ENCODE measurements at places on chromosomes 2 and 18.
A peak's percentile ranks its signal among the peaks of the same experiment; 100 is the strongest.

DNA sequence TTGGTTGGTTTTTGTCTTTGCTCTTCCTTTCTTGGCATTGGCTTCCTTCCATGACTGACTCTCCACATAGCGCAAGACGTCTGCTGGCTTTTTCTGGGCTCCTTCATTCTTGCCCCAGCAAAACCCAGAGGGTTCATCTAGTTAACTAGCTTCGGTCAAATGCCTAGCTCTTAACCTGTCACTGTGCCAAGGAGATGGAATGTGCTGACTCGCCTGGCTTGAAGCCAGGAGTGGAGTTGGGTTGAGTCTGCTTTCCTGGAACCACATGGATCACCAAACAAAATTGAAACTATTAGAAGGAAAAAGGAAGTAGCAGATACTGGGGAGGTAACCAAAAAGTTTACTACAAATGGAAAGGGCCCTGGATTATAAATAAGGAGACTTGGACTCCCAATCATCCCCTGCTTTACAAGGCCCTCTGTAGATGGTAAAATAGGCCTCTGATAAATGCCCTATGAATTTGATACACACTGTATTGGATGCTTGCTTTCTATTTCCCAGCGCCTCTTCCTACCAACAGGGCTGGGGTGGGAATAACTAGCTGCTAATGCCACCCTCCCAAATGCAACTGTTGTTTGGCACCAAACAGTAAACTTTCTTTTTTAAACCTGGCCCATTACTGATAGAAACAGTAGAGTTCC is 11.3 kb downstream of the MALT1 start:
- DNase-seq = no peak

GRCh38 chr18:58267493-58267892 is 223.5 kb downstream of the NEDD4L start:
- no peak for DNase-seq

GRCh38 chr18:79944746-79945117 is 6.7 kb downstream of the SLC66A2 start:
- DNase-seq = no peak

- DNase-seq = no peak
These were observed 137.3 kb upstream of the PID1 start for GRCh38 chr2:229408356-229408755.

DNA sequence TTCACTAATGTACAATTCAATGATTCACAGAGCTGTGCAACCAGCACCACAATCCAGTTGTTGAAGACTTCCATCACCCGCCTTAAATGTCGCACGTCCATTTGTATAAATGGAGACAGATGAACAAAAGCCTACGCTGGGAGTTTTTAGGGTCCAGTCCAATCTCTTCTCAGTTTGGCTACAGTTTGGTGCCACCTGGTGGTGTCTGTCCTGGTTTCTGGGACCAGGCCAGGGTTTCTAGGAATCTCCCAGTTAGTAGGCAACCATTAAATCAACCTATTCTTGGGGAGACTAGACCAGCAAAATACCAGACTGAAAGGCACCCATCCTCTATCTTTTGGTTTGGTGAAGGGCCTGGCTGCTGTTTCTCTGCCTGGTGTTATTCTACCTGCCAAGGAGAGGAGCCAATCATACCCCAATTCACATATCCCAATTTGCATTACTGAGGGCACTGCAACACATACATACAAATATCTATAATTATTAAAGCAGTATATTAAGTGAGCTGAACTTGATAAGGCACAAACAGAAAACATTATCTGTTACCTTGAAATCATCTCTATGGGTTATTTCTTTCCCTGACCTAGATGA is 3.2 kb upstream of the DDX1 start:
- DNase-seq = peak; percentile 34

DNA sequence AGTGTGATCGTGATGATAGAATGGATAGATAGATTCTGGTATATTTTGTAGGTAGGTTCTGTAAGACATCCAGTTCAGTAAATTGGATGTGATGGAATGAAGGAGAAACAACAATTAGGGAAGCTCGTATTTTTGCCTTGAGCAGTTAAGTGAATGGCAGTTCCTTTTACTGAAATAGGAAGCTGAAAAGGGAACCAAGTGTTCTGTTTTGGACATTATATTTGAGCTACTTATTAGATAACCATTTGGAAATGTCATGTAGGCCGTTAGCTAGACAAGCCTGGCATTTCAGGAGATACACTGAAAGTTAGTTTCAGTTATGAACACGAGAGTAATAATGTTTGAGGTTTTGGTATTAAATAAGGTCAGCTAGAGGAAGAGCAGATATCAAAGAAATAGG is 41.5 kb downstream of the MARCHF7 start:
- DNase-seq = no peak

- no peak for DNase-seq
These were observed 248.5 kb upstream of the RND3 start for GRCh38 chr2:150735894-150736498.

DNA sequence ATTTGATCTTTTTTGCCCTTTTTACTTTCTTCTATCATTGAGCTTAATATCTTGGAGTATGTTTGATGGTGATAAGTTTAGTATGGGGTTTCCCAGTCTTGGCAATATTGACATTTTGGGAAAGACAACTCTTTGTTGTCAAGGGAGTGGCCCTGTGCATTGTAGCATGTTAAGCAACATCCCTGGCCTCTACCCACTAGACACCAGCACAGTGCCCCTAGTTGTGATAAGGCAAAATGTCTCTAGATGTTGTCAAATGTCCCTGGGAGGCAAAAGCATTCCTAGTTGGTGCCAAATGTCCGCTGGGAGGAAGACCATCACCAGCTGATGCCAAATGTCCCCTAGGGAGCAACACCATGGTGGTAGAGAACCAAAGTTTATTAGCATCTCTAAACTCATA is 28.2 kb downstream of the GULP1 start:
- no peak for DNase-seq

DNA sequence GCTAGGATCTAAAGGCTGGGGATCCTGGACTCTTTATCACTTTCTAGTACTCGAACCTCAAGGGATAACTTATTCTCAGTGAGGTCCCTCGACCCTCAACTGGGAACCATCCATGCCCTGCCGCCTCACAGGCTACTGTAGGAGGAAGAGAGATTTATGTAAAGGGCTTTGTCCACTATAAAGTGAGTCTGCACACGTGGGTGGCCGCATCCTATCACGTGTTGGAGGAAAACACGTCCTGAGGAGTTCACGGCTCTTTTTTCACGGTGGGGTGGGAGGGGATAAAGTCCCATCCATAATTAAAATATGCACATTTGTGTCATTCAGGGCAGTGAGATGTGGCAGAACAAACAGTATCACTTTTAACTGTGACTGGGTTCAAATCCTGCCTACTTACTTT is 176.6 kb downstream of the KLHL29 start:
- DNase-seq = no peak

GRCh38 chr2:103860016-103860415 is 993.9 kb upstream of the POU3F3 start:
- no peak for DNase-seq

GRCh38 chr2:36352701-36353100 is 2.9 kb upstream of the CRIM1 start:
- DNase-seq = no peak

DNA sequence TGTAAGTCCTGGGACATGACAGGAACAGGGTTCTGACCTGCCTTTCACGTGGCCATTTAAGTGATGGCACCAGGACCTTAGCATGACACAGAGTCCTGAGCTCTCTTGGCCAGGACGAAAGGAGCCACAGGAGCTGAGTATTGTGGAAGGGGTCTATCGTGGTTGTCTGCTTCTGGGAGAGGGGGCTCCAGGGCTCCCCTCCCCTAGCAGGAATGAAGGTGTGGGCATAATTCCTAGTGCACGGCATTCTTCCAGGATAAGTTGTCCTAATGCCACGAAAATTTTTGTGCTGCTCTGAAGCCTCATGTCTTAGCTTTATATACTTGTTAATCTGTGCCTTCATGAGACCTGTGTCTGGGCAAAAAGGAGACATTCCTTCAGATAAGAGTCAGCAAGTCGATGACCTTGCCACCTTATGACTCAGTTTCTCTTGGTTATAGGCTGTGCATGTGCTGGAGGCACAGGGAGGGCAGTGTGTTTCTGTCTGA is 17.1 kb downstream of the GATA6 start:
- DNase-seq = no peak

DNA sequence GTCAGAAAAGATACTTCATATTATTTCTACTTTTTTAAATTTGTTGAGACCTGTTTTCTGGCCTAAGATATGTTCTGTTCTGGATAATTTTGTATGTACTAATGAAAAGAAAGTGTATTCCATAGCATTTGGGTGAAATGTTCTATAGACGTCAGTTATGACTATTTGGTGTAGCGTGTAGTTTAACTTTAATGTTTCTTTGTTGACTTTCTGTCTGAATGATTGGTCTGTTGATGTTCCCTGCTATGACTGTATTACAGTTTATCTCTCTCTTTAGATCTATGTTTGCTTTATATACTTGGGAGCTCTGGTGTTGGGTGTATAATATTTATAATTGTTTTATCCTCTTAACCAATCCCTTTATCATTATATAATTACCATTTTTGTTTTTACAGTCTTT is 352.4 kb downstream of the PTPRM start:
- DNase-seq = no peak

DNA sequence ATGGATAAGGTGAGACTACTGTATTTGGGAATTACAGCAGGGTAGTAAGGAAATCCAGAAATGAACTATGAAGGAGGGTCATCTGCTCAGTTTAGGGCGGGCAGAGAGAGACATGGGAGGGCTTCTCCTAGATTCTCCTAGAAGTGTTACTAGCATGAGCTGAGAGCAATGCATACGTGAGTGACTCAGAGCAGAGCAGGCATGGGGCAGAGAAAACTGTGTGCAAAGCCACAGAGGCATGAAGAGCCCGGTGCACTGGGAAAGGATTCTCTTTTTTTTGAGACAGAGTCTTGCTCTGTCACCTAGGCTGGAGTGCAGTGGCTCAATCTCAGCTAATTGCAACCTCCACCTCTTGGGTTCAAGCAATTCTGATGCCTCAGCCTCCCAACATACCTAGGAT is 116.2 kb downstream of the SOCS6 start:
- DNase-seq = no peak

DNA sequence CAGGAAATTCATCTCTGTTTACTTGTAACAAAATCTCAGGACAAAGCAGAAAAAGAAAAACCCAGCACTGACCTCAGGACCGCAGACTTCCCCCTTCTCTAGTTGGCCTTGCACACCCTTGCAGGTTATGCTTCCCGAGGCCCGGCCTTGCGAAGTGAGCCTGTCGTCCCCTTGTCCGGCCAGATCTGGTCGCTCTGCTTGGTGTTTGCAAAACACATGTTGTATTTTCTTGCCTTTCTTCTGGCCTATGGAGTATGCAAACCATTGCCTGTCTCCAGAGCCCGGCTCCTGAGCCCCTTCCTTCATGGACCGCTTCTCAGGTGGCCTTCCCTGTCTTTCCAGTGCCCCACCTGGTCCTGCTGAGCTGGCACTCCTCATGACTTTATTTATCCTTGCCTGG is 4.8 kb downstream of the IMPA2 start:
- DNase-seq = no peak

DNA sequence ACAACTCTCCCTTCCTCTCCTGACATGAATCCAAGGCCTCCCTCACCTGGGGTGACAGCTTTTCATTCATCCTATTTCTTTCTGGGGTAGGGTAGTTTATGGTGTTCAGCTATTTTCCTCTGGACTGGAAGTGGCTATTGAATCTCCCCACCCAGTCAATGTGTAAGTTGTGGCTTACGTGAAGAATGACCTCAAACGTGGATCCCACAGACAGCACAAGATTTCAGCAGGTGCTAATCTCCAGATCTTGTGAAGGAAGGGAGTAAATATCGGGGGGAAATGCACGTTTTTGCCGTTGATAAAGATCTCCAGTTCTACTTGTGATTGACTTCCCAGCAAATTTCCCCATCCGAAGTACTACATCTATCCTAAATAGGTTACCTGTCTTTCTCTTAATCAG is 71.4 kb upstream of the THOC1 start:
- DNase-seq = no peak

- DNase-seq = peak; percentile 53
These were observed 59.8 kb upstream of the LYPD6B start for GRCh38 chr2:148978706-148979105.

GRCh38 chr2:23487735-23488492 is 102.9 kb downstream of the KLHL29 start:
- DNase-seq = no peak

GRCh38 chr2:147463881-147464520 is 380.8 kb upstream of the ACVR2A start:
- DNase-seq = no peak

DNA sequence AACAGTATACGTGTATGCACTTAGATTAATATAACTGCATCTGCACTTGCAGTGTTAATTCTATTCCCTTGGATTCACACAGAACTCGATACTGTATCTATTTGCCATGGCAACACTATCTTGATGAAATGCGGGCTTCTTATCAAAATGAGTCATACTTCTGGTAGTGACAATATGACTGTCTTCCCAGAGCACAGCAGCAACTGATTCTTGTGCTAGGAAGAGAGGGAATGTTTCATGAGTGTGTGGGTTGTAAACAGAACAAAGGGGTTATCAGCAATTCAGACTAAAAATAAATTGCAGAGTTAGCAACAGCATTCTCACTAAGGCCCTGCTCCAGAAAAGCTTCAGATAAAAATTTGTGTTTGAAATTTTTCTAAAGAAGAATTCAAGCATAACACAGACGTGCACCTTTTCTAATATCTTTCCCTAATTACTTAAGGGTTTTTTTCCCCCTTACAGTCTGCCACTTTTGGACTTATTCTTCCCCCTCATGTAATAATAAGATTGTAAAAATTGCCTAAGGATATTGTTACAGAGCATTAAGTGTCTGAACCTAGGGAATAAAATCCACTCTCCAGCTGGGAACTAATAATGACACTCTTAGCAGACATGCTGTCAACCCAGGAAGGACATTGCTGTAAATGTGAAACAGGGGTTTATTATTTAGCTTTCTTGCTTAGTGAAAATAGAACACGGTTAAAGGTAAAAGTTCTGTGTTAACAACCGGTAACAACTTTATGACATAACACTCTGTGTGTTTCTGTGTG is 99.9 kb upstream of the SLC38A11 start:
- DNase-seq = peak; percentile 24

GRCh38 chr2:171952276-171952675 is 30.0 kb downstream of the HAT1 start:
- no peak for DNase-seq

- no peak for DNase-seq
These were observed 33.6 kb downstream of the PLCL1 start for GRCh38 chr2:197838036-197838435.

GRCh38 chr2:113171334-113172075 is 2.3 kb upstream of the PSD4 start:
- no peak for DNase-seq

DNA sequence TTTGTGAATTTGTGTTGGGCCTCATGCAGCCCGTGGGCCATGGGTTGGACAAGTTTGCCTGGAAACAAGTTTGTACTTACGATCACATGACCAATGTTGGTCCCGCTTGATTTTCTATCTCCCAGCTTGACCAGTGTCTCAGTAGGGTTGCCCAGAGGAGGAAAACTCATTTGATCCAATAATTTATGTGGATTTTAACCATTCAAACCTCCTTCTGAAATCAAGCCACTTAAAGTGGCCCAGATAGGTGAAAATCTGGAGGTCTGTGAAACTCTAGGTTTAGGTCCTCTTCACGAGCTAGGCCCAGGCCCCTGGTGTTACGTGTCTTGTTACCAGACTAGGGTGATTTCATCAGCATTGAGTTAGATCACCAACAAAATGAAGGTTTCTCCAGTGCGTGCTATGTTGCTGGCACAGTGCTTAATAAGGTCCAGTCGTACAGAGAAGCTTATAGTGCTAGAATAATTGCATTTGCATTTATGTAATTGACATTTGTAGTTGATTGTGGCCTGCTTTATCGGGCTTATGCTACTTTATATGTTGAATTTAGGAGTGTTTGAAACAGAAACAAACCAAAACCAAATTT is 4.4 kb downstream of the ACTR2 start:
- no peak for DNase-seq

All from NCI-H2171 (cell line).